ENCODE measurements at places on chromosomes 2 and 18.

GRCh38 chr2:232203936-232204335, 174.6 kb upstream of the ALPP start:
- no peak for DNase-seq

GRCh38 chr2:203948733-203949132, 12.2 kb downstream of the ICOS start:
- no peak for DNase-seq

GRCh38 chr2:181036848-181037603, 56.6 kb downstream of the UBE2E3 start:
- peak; percentile 9 for DNase-seq

DNA sequence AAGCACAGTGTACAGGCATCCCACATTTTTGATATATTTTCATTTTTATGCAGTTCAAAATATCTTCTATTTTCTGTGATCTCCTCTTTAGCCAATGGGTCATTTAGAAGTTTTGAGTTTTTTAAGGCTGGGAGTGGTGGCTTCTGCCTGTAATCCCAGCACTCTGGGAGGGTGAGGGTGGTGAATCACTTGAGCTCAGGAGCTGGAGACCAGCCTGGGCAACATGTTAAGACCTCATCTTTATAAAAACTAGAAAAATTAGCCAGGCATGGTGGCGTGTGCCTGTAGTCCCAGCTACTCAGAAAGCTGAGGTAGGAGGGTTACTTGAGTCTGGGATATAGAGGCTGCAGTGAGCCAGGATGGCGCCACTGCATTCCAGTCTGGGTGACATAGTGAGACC, 17.8 kb downstream of the UBR3 start:
- DNase-seq = no peak

All from amniotic stem cell (primary cell).